ENCODE measurements at places on chromosomes 16 and 17.

DNA sequence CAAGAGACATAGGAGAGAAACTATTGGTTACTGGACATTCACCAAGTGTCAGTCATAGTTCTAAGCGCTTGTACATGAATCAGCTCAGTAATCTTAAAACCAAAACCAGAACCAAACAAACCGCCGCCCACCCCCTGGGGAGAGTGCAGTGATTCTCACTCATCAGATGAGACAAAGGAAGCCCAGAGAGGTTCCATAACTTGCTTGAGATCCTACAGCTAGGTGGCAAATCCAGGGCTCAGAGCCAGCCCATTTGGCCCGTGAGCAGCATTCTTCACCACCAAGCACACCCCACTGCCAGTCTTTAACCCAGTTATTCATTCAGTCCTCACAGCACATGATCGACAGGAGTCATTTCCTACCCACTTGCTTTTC lies 37.2 kb upstream of the RGS9 start:
- DNase-seq = peak; percentile 80

DNA sequence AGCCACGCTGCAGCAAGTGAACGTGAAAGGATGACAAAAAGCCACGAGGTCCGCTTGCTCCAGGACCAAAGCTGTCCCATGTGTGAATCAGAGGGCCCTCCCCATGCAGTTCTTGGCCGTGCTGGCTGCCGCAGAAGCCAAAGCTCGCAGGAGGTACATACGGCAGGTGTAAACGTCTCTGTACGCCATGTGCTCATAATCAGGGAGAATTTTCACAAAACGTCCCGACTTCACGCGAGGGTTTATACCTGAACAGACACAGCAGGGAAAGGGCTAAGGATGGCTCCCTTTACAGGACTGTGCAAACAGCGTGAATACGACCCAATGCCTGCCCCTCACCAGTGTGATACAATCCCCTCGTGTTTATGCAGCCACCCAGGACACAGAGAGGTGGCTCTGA lies 25.3 kb downstream of the FBXO31 start:
- DNase-seq = no peak

DNA sequence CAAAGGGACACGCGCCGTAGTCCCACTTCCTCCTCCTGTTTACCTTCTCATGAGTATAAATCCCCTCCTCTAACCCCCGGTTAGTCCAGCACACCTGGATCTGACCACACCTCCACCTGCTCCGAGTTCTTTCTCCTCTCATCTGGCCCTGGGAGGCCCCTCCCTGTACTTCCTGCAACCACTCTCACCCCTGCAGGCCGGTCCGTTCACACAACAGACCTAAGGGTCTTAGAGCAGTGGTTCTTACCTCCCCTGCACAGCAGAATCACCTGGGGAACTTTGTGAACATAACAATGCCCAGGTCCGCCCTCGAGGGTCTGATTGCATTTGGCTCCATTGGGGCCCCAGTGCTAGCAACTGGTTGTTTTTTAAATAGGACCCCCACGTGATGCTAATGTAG lies 24.8 kb downstream of the TMEM114 start:
- DNase-seq = no peak

DNA sequence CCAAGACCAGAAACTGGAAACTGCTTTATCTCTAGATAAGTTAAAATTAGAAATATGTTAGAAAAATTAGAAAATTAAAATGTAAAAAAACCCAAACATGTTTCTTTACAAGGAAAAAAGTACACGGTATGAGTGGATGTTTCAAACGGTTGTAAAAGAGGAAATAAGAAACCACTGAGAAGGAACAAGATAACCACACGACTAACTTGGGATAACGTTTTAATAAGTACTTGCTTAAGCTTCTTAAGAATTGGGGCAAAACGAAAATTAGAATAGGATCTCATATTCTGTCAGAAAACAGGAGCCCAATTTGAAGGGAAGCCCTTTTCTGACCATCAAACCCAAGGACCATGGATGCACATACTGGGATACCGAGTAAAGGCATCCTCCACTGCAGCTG lies 31.0 kb downstream of the MBTPS1 start:
- peak; percentile 26 for DNase-seq

DNA sequence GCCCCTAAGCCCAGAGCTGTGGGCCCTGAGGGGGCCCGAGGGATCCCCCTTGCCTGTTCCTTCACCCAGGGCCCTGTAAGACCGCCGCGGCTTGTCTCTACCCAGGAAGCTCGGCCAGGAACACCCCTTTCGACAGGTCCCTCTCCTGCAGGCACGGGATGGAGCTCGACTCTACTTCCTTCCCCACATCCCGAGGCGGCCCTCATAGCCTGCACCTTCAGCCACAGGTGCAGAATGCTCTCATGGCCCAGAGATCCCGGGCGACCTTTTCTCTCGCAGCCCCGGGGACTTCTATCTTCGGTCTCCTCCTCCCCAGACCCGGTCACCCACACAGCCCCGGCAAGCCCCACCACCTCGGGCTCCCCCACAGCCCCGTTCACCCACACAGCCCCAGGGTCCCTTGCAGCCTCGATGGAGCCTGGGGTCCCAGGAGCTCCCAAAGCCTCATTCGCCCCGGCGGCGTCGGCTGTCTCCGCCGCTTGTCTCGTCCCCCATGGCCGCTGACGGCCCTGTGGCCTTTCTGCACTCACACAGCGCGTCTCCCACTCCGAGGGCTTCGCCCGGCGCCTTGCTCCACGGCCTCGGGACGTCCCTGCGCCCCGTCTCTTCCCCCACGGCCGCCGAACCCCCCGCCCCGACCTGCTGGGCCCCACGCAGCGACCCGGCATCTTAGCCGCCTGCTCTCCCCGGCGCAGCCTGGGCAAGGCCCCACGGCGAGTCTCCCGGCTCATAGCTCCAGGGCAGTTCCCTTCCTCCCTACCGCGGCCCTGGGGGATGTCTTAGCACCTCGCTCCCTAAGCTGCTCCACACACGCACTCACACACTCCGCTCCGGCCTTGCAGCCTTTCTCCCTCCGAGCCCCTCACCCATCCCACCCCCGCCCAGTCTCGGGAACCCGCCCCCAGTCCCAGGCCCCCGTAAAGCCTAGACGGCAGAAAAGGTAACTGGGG lies 650 bp downstream of the KIAA0753 start:
- no peak for DNase-seq

GRCh38 chr17:41329279-41329948 lies 13.9 kb upstream of the KRTAP17-1 start:
- no peak for DNase-seq

DNA sequence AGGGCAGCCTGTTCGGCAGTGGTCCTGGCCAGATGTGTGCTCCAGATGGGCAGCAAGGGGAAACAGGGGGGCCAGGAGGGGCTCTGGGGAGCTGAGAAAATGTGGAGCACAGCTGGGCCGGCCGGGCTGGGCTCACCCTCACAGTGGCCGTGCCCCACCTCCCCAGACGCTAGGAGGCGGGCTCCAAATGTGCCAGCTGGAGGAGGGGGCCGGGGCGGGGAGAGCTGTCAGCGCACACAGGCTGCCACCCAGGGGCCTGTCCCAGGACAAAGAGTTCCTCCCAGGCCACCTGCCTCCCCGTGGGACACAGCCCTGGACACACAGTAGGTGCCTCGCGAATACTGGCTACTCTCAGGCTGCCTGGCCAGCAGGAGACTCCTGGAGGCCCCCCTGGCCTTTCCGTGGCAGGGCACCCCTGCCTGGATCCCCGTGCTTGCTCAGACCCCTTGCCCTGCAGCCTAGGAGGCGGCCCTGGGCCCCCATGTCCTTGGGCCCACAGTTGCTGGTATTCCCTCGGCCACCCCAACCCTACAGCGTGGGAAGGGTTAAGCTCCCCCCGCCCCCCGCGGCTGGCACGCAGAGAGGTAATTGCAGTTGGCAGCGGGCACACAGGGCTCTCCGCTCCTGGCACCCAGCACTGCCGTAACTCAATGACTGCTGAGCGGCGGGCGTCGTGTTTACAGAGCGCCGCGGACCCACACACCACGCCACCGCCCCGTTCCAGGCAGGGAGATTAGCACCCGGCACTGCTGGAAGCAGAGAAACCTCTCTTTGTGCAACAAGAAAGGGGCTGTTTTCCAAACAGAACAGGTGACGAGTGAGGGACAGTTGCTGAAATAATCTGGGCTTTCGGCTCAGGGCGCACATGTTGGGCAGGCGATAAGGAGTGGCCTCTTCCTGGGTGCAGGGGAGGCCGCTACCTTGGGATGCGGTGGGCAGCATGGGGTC lies 32.2 kb downstream of the BAHCC1 start:
- no peak for DNase-seq

GRCh38 chr17:80894439-80894721 lies 97.3 kb upstream of the CHMP6 start:
- no peak for DNase-seq

DNA sequence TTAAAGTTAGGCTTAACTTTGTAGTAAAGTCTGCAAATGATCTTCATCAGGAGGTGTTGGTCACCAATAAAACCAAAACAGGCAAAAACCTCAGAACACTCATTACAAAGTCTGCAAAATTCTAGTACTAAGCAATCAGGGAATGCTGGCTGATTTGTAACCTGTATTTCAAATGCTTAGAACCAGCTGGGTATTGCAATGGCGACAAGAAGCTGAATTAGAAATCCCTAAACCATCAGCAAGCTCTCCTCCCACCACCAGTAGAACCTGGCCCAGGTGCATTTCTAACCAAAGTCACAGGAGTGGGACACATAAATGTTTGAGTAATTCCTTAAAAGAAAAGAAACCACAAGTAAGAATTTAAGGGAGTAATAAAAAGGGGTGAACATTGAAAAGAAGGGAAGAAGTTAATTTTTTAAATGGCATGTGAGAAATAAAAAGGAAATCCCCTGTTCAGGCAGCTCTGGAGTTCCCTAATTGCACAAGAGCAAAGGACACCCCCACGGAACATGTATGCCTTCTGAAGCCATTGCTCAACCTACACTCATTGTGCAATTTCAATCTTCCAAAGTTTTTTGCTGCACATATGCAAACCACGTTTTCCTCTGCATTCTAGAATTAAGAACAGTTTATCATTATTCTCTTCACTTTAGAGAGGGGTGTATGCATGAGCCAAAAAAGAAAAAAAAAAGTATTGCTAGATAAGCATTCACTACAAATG lies 102.9 kb downstream of the HIC1 start:
- no peak for DNase-seq

- DNase-seq = no peak
Observed at GRCh38 chr17:19303367-19303776, 59.2 kb downstream of the B9D1 start.

GRCh38 chr16:68346892-68347480 lies 36.2 kb downstream of the PRMT7 start:
- no peak for DNase-seq

GRCh38 chr16:75402821-75403475 lies 30.4 kb downstream of the CFDP1 start:
- no peak for DNase-seq

DNA sequence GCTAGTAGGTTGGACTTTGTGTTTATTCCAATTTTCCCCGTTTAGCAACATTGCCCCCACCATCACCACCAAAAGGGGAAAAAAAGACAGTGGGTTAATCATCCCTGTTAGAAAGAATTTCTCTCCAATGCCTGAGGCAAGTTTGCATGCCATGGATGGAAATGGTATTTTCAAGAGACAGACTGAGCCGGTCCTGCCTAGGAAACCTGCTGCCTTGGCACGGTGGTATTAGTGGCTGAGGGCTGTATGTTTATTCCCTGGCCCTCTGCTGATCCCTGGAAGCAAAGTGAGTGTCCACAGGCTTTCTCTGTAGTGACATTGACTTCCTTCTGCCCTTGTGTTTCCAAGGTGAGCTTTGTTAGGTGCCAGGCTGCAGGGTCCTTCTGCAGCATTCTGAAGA lies 427.0 kb upstream of the RBFOX1 start:
- DNase-seq = no peak

DNA sequence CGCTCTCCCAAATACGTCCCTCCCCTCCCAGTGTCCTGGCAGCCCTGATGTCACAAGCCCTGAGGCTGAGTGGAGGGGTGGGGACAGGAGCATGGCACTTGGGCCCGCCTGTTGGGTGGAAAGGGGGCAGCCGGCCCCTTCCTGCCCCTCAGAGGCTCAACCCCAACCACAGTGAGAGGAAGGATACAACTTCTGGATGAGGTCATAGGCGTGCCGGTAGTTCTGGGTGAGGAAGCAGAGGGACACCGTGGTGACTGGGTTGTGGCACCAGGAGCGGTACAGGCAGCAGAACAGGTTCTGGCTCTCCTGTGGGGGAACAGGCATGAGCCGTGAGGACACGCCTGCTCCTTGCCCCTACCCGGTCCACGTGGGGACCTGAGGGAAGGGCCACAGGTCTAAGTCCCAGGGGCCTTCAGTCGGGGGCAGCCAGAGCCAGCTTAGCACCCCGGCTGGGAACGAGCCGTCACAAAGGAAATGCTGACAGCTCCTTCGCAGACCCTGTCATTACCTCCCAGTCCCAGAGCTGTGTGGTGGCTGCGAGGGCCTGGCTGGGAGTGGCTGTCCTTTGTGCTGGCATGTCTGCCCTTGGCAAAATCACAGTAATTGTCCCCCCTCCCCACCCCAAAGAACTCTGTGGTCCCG lies 11.2 kb upstream of the MTSS2 start:
- DNase-seq = no peak

DNA sequence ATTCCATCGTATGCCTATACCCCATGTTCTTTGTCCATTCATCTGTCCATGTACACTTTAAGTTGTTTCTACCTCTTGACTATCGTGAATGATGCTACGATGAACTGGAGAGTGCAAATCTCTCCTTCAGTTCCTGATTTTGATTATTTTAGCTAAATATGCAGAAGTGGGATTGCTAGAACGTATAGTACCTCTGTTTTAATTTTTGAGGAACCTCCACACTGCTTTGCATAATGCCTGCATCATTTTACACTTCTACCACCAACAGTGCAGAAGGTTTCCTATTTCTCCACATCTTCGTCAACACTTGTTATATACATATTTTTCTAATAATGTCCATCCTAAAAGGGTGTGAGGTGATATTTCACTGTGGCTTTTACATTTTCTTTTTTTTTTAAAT lies 43.9 kb downstream of the SDR42E1 start:
- DNase-seq = no peak

- DNase-seq = no peak
Observed at GRCh38 chr17:41812381-41813151, at the start of gene FKBP10. FKBP10 (plus strand) TSS chr17:41813004; CDS start chr17:41813035, 31 bp downstream.

GRCh38 chr17:14699574-14700185 lies 398.8 kb downstream of the HS3ST3B1 start:
- DNase-seq = no peak

DNA sequence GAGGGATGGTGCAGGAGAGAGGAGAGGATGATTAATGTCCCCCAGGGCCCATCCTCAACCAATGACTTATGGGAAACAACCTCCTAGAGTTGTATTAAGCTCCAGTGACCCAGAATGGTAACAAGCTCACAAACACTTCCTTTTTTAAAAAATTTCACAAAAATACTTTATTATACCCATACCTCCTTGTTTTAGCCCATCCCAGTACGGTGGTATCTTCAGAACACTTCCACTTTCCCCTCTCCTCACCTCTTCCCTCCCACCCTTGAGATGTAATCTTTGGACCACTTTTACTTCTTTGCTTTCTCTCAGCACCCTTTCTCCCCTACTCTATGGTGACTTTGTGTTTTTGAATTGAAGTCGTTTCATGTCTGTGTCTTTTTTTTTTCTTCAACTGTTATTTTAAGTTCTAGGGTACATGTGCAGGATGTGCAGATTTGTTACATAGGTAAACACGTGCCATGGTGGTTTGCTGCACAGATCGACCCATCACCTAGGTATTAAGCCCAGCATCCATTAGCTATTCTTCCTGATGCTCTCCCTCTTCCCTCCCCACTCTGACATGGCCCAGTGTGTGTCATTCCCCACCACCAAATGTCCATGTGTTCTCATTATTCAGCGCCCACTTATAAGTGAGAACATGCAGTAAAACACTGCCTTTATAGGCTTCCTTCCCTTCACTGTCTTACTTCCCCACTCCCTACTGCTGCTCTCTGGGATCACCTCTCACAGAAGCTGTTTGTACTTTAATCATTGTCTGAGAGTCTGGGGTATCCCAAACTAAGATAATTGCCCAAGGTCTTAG lies 124.5 kb downstream of the PRKCB start:
- DNase-seq = no peak
